Activated CD4-positive, alpha-beta T cell treated with anti-CD3 and anti-CD28 coated beads, Interleukin-2, amount 10 ng/mL, durations not matched to agents 7 days and 5 days (primary cell): ENCODE measurements at places on chromosomes 2 and 18. TPM values are rescaled to one million over a fixed set of nuclear protein-coding genes. Genes with fewer than 3 reads are reported as not detected.

- H3K27me3 ChIP-seq: no peaks in the 10 kb centered on the region
- H3K4me1 ChIP-seq: no peaks in the 10 kb centered on the region
- H3K4me3 ChIP-seq: no peak overlapping the region
- H3K27ac ChIP-seq: no peak overlapping the region
- no peaks in the 10 kb centered on the region for H3K36me3 ChIP-seq
These were observed 123.2 kb downstream of the CAPN13 start for GRCh38 chr2:30684026-30684425.

- DNase-seq: no peak
- H3K4me1 ChIP-seq: no peaks in the 10 kb centered on the region
- no peak overlapping the region for H3K4me3 ChIP-seq
- no peaks in the 10 kb centered on the region for H3K27me3 ChIP-seq
These were observed 139.0 kb downstream of the DDX1 start for GRCh38 chr2:15730545-15731212.

- no peaks in the 10 kb centered on the region for H3K36me3 ChIP-seq
- no peak overlapping the region for H3K27ac ChIP-seq
- no peak overlapping the region for H3K4me3 ChIP-seq
- H3K4me1 ChIP-seq: peaks cover 2% of the 10 kb centered on the region
- H3K27me3 ChIP-seq: peaks cover 6% of the 10 kb centered on the region
- DNase-seq: no peak
These were observed 65.2 kb downstream of the BCL11A start for GRCh38 chr2:60488291-60488690.

- no peaks in the 10 kb centered on the region for H3K36me3 ChIP-seq
- H3K27me3 ChIP-seq: peaks cover 17% of the 10 kb centered on the region
- no peak overlapping the region for H3K4me3 ChIP-seq
- no peaks in the 10 kb centered on the region for H3K4me1 ChIP-seq
These were observed 88.4 kb downstream of the MEP1B start for GRCh38 chr18:32278177-32278799.

DNA sequence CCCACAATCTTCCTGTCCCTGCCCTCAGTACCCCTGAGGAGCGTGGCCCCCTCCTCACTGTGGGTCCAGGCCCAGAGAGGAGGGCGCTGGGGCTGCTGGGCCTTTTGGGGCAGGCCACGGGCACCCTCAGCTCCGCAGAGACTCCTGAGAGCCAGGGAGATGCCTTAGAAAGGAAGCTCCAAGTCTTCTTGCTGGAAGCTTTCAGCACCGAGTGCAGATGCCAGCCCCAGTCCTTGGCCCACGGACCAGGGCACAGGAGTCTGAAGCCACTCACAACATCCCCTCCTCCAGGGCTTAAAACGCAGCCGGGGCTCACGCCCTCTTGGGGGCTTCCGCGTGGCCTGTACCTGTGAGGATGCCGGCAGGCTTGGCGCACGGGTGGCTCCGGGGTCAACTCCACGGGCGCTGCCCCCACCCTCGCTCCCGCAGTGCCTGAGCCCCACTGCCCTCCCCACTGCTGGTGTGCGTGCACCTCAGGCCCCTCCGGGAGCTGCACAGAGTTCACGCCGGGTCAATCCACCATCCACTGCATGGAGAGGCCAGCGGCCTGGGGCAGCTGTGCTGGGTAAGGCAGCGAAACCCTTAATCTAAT is 72.1 kb upstream of the CTDP1 start:
- H3K27me3 ChIP-seq: no peaks in the 10 kb centered on the region
- no peak overlapping the region for H3K4me3 ChIP-seq
- H3K4me1 ChIP-seq: no peaks in the 10 kb centered on the region

- no peaks in the 10 kb centered on the region for H3K36me3 ChIP-seq
- H3K4me1 ChIP-seq: no peaks in the 10 kb centered on the region
- DNase-seq: no peak
These were observed 27.4 kb downstream of the ASB18 start for GRCh38 chr2:236236559-236237452.

DNA sequence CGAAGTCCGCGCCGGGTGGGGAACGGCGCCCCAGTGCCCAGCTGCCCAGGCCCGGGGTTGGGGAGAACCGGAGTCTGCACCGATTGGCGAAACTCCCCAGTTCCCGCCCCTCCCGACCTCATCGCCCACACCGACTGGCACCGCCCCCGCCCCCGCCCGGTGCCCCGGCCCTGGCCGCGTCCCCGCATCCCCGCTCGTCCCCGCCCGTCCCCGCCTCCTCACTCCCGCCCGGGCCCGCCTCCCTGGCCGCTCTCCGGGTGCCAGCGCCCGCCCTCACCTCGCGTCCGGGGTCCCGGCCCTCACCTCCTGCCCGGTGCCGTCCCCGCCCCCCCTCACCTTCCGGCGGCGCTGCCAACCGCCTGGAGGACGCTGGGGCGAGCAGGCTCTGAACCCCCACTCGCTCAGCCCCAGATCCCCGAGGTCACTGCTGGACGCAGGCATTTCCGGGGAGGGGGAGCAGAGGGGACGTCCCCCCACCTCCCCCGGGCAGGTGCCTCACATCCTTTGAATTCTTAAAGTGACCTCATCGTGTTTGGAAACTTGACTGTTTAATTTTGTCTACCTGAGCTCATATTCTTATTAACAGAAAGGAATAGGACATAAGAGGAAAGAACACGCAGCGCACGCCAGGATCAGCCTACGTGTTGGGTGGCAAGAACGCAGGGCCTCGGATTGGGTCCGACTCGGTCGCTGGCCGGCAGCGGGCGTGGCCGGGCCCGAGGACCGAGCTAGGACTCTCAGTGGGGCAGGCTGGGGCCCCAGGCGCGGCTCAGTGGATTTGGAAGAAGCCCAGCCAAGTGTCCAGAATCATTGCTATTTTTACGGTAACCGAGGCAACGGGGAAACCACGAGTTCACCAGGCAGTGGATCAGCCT is at the start of gene FAM110C:
Gene FAM110C, minus strand, starts transcription at position 35 of the 875 bp plus-strand sequence. CDS start 120 bp downstream, outside the sequence.
- H3K4me3 ChIP-seq: peak within 1 kb of the TSS; percentile 70
- no peaks in the 10 kb centered on the region for H3K36me3 ChIP-seq
- peak within 1 kb of the TSS; percentile 58 for H3K27ac ChIP-seq

GRCh38 chr2:18540872-18541271 is 19.6 kb downstream of the RDH14 start:
- H3K27ac ChIP-seq: no peak overlapping the region
- DNase-seq: no peak
- no peak overlapping the region for H3K4me3 ChIP-seq
- peaks cover 8% of the 10 kb centered on the region for H3K4me1 ChIP-seq

DNA sequence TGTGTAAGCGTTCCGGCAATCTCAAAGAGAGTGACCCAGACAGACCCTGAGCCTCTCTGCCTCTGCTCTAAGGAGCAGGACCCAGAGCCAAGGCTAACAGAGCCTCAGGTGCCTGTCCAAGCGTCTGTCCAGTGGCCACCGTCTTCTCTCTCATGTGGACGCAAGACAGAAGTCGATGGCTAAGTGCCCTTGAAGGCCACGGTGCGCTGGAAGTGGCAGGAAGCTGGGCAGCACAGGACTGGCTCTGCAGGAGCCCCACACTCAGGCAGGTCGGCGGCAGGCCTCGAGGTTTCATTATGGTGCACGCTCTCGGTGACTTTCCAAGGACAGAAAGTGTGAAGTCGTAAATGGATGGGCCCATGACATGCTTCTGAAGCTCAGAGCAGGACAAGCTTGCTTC is 49.1 kb downstream of the HDAC4 start:
- H3K36me3 ChIP-seq: peaks cover 41% of the 10 kb centered on the region
- H3K27me3 ChIP-seq: no peaks in the 10 kb centered on the region
- no peak overlapping the region for H3K27ac ChIP-seq
- no peaks in the 10 kb centered on the region for H3K4me1 ChIP-seq
- H3K4me3 ChIP-seq: no peak overlapping the region

GRCh38 chr2:74406035-74406434 is 15.4 kb downstream of the C2orf81 start:
- DNase-seq: no peak
- H3K27ac ChIP-seq: no peak overlapping the region
- H3K36me3 ChIP-seq: no peaks in the 10 kb centered on the region
- peaks cover 2% of the 10 kb centered on the region for H3K4me1 ChIP-seq
- peaks cover 21% of the 10 kb centered on the region for H3K27me3 ChIP-seq

DNA sequence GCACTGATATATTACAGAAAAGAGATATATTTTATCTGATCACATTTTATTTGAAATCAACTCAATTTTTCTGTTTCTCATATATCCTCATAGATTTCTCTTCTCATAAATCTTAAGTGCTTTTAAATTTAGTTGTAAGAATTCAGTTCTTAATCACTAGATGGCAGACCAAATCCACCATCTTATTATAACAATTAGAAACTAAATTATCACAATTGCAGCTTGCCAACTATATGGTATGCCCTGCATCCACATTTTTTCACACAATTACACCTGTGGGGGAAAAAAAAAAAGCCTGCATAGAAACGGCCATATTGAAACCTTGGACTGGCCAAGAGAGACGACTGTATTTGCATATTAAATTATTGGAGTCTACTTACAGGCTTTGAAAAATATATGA is 64.4 kb downstream of the COL5A2 start:
- no peaks in the 10 kb centered on the region for H3K4me1 ChIP-seq
- peaks cover 4% of the 10 kb centered on the region for H3K27me3 ChIP-seq
- H3K27ac ChIP-seq: no peak overlapping the region
- DNase-seq: no peak
- no peaks in the 10 kb centered on the region for H3K36me3 ChIP-seq
- H3K4me3 ChIP-seq: no peak overlapping the region

DNA sequence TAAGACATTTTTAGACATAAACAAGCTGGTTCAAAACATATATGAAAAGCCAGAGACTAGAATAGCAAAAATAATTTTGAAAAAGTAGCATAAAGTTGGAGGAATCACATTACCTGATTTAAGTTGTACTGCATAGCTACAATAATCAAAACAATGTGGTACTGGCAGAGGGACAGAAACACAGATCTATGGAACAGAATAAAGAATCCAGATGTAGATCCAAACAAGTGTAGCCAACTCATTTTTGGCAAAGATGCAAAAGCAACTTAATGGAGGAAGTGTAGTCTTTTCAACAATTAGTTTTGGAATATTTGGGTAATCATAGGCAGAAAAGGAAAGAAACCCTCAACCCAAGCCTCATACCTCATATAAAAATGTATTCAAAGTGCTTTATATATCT is 278.7 kb upstream of the ZNF521 start:
- no peak for DNase-seq
- no peaks in the 10 kb centered on the region for H3K4me1 ChIP-seq
- H3K36me3 ChIP-seq: no peaks in the 10 kb centered on the region
- no peaks in the 10 kb centered on the region for H3K27me3 ChIP-seq
- no peak overlapping the region for H3K4me3 ChIP-seq
- no peak overlapping the region for H3K27ac ChIP-seq

DNA sequence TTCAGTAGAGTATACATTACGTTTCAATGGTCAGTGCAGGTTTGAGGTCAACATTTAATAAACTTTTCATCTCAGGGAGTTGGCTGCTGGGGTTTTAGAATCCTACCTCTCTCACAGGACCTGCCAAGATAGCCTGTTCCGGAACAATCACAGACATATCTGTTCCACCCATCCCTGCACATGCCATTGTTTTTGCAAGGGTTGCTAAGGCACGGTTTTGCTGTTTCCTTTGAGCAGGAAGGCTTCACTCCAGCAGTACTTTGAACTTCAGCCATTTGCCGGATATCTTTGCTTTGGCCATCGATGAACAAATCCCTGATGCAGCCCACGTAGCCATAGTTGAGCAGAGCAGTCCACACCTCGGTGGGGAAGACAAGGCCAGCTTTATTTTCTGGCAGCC is 493.8 kb downstream of the NRXN1 start:
- no peak overlapping the region for H3K4me3 ChIP-seq
- H3K36me3 ChIP-seq: no peaks in the 10 kb centered on the region
- no peaks in the 10 kb centered on the region for H3K27me3 ChIP-seq
- H3K4me1 ChIP-seq: no peaks in the 10 kb centered on the region
- no peak for DNase-seq

GRCh38 chr2:40260437-40260836 is 191.5 kb downstream of the SLC8A1 start:
- DNase-seq: no peak
- H3K36me3 ChIP-seq: no peaks in the 10 kb centered on the region
- no peaks in the 10 kb centered on the region for H3K27me3 ChIP-seq
- no peak overlapping the region for H3K27ac ChIP-seq

DNA sequence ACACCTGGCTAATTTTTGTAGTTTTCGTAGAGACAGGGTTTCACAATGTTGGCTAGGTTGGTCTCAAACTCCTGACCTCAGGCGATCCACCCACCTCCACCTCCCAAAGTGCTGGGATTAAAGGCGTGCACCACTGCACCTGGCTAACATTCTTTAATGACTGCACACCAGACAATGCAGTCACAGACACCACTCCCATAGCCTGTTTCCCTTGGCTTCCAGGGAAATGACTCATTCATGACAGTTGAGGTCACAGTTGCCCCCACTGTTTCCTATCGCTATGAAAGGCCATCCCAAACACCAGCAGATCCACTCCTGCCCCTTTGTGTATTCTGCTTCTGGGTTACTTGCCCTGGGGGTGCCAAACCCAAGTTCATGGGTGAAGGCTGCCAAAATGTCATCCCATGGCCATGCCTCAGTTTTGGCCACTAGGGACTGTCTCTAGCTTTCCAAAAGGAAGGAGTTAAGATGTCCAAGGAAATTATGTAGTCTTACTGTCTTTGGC is 8.7 kb downstream of the CHMP1B start:
- H3K27ac ChIP-seq: no peak overlapping the region
- H3K4me3 ChIP-seq: no peak overlapping the region
- H3K27me3 ChIP-seq: no peaks in the 10 kb centered on the region
- H3K4me1 ChIP-seq: peaks cover 2% of the 10 kb centered on the region

DNA sequence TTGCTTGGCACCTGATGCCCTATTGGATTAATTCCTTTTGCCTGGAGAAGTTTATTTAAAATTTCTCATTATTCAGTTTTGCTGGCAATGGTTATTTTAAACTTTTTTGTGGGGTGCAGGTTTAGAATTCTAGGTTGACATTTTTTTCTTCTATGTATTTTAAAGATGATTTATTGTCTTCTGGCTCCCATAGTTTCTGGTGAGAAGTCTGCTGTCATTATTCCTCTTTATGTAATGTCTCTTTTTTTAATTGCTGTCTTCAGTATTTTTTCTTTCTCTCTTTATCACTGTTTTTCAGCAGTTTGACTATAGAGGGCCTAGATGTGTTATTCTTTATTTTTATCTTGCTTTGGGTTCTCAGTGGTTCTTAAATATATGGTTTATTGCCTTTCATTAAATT is 182.2 kb upstream of the STON1 start:
- no peak overlapping the region for H3K4me3 ChIP-seq
- H3K4me1 ChIP-seq: peaks cover 62% of the 10 kb centered on the region
- peaks cover 60% of the 10 kb centered on the region for H3K36me3 ChIP-seq
- no peaks in the 10 kb centered on the region for H3K27me3 ChIP-seq

GRCh38 chr2:39743269-39743776 is 35.7 kb downstream of the THUMPD2 start:
- peaks cover 47% of the 10 kb centered on the region for H3K36me3 ChIP-seq
- H3K27ac ChIP-seq: no peak overlapping the region
- no peak for DNase-seq
- H3K4me1 ChIP-seq: no peaks in the 10 kb centered on the region

ANKRD62 gene
- not detected for total RNA-seq

FABP1 gene
- total RNA-seq: not detected

EML6 gene
- 1.2 TPM for total RNA-seq

SLC23A3 gene
- total RNA-seq: 2.3 TPM

MYO3B gene
- 0.04 TPM for total RNA-seq
